Stimulated activated CD8-positive, alpha-beta memory T cell treated with anti-CD3 and anti-CD28 coated beads, Interleukin-7, amount 100 ng/mL, for 48 hours (primary cell): ENCODE measurements at places on chromosomes 2 and 18.

DNA sequence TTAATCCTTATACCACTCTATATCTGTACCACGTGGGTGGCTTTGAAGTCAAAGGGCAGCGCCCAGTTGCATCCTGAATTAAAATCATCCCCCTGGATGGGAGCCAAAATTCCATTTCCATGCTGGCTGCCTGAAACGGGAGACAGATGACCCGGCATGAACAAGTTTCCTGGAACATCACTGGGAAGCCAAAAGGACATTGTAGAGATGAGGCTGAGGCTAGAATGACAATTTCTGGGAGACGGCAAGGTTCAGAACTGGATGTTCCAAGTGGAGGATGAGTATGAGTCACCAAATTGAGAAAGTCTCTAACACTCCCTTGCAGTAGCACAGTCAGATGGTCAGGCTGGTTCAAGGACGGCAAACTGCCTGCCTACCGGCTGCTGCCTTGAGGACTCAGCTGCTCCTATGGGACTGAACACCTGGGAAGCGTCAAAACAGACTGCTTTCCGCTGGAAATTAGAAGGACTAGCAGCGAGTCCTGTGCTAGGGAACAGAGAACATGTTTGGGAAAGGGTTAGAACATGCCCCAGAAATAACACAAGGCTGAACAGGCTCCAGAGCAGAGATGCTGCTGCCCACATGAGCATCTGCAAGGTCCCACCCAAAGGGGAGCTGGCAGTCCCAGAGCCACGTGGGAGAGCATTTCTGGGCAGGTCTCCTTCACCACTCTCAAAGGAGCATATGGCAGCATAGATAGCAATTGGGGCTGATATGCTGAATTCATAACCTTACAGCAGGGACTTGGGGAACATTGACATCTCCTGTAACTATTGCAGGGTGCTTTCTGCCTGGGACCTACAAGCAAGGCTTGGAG lies 32.0 kb downstream of the YPEL5 start:
- DNase-seq: no peak

GRCh38 chr2:61995065-61995464 lies 89.6 kb downstream of the COMMD1 start:
- DNase-seq: no peak

GRCh38 chr18:76482971-76483691 lies 11.9 kb downstream of the ZNF516 start:
- no peak for DNase-seq

GRCh38 chr2:209387389-209387788 lies 36.5 kb upstream of the MAP2 start:
- no peak for DNase-seq

- peak; percentile 16 for DNase-seq
Measured at GRCh38 chr2:11827547-11827946, 81.1 kb downstream of the LPIN1 start.

GRCh38 chr2:163698857-163699256 lies 37.0 kb downstream of the FIGN start:
- DNase-seq: no peak

GRCh38 chr18:43534511-43534910 lies 257.2 kb upstream of the SYT4 start:
- DNase-seq: no peak

GRCh38 chr2:118847762-118848172 lies 319 bp upstream of the EN1 start:
- DNase-seq: no peak

DNA sequence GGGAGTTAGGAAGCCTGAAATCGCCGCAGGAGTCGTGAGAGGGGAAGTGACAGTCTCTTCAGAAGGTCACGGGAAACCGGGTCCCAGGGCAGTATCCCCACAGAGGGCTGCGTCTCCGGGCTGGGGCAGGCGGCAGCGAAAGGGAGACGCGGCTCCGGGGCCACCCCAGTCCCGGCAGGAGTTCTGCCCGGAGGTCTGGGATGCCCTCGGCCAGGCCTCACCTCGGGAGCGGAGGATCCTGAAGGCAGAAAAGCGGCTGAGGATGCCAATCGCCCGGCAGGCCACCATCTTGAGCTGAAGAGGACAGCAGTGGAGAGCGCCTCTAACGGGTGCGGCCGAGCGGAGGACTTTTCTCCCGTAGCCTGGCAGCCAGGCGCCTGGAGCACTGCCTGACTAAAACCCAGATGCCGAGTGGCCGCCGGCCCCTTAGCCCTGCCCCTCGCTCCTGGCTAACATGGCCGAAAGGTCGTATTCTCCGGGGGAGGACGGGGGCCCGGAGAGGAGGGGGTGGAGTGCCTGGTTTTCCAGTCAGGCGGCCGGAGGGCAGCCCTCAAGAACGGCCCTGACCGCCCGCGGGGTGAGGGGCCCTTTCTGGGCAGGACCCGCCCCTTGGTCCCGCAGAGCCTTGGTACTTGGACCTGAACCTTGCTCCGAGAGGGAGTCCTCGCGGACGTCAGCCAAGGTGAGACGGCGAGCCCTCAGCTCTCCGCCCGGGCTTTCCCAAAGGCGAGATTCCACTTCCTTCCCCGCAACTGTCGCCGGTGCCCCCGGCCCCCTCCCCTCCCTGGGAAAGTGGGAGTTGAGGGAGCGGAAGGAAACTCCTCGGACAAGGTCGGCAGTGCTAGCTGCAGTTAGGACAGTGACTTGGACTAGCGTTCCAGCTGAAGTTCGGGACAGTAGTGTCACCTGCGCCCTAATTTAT lies at the start of the genes HADHA and HADHB:
TSS of gene HADHA (minus strand) at position 324 of the 922 bp plus-strand sequence. CDS start at position 288, 36 bp downstream.
TSS of gene HADHB (plus strand) at position 631 of the 922 bp plus-strand sequence. CDS start 9,316 bp downstream, outside the sequence.
- peak; percentile 76 for DNase-seq

- DNase-seq: peak; percentile 13
Measured at GRCh38 chr2:64478502-64479230, 24.7 kb downstream of the LGALSL start.
